Activated naive CD4-positive, alpha-beta T cell (primary cell): ENCODE measurements at places on chromosomes 16 and 17.

- no peak for DNase-seq
Observed at GRCh38 chr17:42068979-42069378, 18.6 kb upstream of the C17orf113 start.

DNA sequence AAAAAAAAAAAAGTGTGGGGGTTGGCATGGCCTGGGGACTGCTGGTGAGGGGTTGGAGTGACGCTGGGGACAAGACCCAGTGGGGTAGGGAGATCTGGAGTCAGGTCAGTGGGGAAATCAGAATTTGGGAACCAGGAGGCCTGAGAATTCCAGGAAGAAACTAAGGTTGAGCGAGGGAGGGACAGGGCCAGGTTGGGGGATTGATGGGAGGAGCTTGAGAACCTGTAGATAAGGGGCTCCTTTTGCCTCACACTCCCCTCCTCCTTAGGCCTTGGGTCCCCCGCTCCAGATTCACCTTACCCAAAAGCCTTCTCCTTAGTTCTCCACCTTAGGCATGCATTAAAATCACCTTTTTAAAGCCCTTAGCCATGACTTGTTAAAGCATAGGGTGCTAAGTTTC, 8.3 kb upstream of the PYDC1 start:
- DNase-seq: no peak

DNA sequence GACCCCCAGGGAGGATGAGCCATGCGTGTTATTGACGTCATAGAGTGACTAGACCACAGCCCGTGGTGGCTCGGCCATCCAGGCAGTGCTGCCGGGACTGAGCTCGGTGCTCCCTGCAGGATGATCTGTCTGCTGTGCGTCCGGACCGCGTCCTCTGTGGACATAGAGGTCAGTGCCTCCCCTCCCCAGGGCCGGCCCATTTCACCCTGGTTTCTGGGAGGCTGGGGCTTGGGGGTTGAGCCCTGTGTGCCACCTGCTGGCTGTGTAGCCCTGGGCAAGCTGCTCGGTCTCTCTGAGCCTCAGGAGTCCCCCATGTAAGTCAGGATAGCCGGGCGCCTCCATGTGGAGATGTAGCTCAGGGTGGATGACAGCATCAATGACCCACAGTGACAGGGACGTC, 8.3 kb downstream of the TSC2 start:
- DNase-seq: no peak

DNA sequence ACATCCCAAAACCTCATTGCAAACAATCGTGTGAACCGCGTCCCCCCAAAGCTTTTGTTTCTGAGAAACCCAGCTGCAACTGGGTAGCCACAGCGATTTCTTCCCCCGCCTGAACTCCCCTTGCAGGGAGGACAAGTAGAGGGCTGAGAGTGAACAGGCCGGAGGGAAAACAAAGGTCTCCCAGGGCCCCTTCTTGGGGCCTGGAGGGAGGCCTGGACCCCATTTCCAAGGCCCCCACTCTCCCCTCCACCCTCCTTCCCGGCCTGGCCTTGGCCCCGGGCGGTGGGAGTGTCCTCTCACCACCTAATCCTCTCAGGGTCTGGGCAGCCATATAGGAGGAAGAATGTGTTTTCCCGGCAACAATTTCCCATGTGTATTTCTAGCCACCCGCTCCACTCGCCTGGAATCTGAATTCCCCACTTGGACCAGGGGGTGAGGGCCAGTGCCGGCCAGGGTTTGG, 2.6 kb downstream of the GLIS2 start:
- DNase-seq: no peak

DNA sequence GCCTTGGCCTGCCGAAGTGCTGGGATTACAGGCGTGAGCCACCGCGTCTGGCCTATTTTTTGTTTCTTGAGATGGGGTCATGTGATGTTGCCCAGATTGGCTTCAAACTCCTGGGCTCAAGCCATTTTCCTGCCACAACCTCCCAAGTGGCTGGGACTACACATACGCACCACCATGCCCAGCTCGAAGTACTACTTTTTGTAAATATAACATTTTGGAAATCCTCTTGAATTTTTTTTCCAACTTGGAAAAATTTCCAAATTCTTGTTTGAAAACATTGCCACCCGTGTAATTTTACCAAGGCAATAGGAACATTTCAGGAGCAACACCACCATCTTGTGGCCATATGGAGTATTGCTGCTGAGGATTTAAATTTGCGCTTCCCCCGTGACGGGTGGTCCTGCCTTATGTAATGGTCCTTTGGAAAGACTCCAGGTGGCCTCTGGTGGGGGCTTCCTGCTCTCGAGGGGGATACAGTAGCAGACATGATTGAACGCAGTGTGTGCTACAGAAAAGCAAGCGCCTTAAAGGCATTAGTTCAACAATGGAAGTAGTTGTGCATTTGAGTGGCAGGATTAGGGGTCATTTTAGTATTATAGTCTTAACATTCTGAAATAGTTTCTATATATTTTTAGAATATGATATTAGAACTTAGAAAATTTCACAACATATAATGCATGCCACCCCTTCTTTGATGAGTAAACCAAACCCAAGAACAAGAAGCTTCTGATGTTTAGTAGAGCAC, 8.0 kb downstream of the FLYWCH1 start:
- DNase-seq: peak; percentile 42

GRCh38 chr17:4559139-4559791, 1.1 kb downstream of the GGT6 start:
- no peak for DNase-seq

DNA sequence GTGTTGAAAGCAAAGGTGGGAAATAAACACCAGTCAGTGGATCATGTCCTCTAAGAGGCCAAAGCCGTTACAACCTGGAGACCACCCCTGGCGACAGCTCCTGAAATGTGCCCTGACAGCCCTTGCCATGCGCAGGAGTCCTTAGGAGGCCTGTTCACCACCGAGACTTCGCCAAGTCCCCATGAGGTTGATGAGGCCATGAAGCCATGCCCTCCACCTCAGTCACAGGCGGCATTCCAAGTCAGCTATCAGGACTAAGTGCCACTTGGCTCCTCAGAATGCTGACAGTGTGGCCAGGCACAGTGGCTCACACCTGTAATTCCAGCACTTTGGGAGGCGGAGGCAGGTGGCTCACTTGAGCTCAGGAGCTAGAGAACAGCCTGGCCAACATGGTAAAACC, 27.1 kb downstream of the ADAM11 start:
- no peak for DNase-seq

DNA sequence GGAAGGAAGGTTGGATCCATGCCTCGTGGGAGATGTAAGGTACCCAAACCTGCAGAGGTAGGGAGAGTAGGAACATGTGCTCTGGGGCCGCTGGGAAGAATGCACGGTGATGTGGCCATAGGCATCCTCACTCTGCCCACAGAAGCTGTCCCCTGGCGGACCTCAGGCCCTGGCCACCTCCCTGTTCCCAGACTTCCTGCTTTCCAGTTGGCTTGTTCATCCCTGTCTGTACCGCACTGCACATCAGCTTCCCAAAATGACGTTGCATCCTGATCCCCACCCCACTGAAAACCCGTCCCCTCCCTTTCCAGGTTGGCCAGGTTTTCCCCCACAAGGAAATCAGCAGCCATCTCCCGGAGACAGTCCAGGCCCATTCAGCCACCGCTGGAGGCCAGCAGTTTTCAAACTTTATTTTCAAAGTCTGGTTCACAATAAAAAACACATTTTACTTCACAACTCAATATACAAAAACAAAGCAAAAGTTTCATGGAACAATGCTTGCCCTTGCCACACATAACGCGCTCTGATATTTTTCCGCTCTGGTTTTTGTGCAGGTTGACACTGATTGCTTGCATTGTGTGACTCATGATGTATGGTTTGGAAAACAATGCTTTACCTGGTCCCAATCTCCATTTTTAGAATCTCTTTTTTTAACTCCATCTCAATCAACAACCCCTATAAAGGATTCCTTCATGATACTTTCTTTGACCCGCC, 143.0 kb downstream of the GAS7 start:
- DNase-seq: no peak

GRCh38 chr17:74356646-74357465, 4.8 kb downstream of the BTBD17 start:
- DNase-seq: no peak

DNA sequence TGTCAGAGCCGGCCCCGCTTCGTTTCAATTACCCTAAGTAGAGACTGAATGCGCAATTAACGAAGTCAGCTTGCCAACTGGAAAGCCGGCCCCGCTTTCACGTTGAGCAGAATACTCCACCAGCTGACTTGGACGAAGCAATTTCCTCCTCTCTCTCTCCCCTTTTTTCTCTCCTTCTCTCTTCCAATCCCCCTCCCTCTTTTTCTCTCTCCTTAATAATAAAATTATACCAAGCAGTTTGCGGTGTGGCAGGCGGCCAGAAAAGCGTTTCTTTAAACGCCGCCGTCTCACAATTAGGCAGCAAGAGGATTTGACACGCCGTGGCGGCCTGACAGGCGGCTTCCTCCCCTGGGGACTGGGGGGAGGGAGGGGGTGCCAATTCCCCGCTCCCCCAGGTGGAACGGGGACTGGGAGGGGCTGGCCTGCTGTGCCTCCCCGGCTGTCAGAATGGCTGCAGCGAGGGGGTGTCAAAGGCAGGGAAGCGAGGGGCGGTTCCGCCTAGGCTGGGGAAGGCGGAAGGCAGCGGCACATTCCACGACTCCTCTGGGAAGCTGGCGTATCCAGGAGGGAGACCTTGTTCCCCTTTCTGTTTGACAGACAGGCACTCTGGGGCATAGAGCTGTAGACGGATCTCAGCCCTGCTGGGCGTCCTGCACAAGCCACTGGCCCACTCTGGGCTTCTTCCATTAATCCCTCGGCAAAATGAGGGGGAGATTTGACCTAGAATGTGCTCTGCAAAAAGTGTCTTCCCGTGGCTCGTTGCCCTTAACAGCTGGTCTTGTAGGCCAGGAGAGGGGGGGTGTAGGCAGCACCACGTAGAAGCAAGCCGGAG, 52.7 kb downstream of the SREBF1 start:
- DNase-seq: peak; percentile 12
